CD4-positive, alpha-beta memory T cell (primary cell): ENCODE measurements at places on chromosomes 2 and 18.
A peak's percentile ranks its signal among the peaks of the same experiment; 100 is the strongest.

DNA sequence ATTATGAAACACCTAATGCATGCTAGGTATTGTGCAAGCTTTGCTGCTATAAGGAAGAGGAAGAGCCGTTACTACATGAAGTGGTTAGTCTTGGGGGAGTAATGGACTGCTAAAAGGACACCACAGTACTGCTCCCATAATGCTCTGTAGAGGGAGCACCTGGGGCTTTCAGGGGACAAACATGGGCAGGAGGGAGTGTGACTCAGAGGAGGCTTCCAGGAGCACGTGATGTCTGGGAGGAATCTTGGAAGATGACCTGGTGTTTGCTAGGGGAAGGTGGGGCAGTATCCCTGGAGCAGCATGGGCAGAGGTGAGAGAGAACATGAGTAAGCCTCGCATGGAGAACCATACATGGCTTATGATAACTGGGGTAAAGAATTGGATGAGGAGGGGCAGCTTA, 18.8 kb downstream of the MAPK4 start:
- DNase-seq: no peak

DNA sequence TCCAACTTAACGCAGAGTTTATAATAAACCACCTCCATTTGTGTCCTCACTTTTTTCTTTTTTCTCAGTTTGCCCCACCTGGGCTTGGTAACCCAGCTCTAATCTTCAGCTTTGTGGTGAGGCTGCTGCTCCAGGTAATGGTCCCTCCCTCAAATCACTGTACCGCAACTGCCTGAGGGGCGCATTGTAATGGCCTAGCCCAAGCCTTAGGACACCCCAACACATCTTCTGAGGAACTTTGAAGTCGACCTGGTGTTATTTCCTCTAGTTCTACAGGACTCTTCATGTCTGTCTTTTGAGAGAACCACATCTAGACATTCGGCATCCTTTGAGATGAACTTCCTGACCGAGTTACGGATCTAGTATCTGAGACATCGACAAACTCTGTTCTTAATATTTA, 99.7 kb downstream of the PLEKHM3 start:
- peak; percentile 12 for DNase-seq

DNA sequence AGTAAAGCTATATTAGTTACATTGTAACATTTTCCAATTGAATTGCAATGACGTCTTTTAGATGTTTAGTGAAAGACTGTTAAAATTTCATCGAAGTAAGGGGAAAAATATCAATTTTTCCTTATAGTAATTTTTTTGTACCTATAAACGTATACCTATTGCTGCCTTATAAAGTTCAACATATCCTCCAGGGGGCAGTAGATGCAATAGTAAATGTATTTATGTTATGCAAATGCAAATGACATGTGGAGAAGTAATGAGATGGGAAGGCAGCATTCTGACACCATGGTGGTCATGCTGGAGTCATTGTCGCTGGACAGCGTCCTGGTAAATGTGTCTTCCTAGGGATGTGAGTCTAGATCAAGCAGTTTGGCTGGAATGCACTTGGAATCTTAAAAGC, 38.7 kb downstream of the MSTN start:
- peak; percentile 29 for DNase-seq

DNA sequence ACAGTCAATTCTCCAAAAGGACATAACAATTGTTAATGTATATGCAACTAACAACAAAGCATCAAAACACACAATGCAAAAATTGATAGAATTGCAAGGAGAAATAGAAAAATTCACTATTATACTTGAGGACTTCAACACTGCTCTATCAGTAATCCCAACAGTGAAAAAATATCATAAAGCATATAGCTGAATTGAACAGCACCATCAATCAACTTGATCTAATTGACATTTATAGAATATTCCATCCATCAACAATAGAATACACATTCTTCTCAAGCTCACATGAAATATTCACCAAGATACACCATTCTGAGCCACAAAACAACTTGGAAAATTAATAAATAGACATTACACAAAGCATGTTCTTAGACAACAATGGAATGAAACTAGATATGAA, 60.1 kb upstream of the ASXL3 start:
- no peak for DNase-seq

DNA sequence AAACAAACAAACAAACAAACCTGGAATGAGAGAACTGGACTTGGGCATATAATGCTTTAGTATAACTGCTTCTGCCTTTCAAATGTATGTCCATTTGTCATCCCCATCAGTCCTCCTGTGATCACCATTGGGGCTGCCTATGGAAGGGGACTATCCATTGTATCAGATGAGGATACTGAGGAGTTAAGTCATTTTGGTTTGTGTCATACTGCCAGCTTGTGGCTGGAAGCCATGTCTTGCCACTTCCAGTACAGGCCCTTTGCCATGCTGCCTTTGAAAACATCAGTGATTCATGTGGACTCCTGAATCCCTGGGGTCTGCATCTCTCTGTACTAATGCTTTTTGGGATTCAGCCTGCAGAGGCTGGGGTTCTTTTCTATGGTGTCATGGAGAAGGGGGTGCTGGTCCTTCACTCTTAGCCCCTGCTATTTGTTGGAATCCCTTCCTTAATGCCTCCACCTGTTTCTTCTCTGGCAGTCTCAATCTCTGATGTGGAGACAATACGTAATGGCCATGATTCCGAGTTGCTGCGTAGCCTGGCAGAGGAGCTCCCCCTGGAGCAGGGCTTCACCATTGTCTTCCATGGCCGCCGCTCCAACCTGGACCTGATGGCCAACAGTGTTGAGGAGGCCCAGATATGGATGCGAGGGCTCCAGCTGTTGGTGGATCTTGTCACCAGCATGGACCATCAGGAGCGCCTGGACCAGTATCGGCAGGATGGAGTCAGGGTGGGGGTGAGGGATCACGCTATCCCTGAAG, 10.6 kb downstream of the PLCD4 start:
- DNase-seq: no peak

DNA sequence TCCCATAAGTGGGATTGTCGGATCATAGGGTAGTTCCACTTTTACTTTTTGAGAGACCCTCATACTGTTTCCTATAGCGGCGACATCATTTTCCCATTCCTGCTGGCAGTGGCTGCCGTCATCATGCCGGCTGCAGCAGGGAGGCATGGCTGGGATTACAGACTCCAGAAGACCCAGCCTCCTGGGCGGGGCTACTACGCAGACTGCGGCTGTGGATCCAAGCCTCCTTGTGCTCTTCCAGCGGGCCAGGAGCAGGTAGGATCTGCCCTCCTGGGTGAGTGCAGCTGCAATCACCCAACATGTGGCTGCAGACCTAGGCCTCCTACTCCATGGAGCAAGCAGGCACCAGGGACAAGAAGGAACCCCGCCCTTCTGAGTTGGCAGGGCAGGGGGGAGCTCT, 359.2 kb downstream of the GALR1 start:
- DNase-seq: no peak

GRCh38 chr2:45839508-45840251, 188.2 kb downstream of the PRKCE start:
- DNase-seq: no peak

DNA sequence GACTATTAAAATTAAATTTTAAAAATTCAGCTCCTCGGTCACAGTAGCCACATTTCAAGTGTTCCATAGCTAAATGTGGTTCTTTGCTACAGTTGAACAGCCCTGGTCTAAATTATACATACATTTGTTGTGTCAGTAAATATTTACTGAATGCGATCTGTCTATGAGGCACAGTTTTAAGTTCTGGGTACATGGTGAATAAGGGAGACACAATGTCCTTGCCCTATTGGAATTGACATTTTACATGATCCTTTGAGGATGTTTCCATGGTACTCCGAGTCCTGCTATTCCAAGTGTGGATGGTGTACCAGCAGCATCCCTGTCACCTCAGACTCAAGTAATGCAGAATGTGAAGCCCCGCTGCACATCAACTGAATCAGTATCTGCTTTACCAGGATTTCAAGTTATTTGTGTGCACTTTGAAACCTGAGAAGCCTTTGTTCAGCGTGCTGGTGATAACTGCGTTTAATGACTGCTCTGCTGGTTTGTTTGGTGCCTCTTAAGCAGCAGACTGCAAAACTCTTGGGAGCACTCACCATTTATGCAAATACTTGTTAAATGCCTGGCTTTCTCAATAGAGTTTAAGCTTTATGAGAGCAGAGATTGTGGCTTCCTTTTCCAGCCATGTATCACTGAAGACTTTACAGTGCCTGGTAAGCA, 1.5 kb downstream of the GALNT1 start:
- no peak for DNase-seq

DNA sequence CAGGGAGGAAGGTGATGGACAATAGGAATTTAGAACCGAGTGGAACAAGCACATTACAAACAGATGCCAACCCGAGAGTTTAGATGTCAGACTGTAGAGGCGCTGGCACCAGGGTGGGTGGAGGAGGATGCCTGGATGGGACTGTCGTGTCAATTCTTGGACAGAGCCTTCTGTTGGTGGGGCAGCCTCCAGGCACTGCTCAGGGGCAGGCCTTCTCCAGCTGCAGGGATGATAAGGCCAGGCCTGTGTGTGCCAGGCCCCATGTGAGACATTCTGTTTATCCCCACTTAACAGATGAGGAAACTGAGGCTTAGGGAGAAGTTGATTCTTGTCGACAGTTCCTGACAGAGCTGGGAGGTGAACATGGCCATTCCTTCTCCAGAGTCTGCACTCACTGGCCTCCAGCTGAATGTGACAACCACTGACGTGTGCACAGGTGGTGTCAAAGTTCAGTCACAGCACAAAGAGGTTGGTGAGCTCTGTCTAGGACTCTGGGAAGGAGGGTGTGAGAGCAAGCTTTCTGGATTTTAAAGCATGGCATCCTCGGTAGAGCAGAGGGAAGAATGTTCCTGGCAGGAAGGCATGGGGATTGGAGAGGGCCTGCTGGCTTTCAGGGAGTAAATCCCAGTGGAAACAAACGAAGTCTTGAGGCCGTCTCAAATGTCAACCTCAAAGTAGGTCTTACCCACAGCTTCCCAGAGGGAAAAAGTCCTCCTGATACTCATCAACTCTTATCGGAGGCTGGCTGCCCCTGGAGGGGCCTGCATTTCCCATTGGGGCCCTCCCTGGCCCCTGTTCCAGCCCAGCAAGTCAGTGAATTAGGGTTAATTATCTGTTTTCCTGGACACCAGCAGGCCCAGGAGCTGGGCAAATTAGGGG, 52.4 kb downstream of the GLI2 start:
- no peak for DNase-seq

DNA sequence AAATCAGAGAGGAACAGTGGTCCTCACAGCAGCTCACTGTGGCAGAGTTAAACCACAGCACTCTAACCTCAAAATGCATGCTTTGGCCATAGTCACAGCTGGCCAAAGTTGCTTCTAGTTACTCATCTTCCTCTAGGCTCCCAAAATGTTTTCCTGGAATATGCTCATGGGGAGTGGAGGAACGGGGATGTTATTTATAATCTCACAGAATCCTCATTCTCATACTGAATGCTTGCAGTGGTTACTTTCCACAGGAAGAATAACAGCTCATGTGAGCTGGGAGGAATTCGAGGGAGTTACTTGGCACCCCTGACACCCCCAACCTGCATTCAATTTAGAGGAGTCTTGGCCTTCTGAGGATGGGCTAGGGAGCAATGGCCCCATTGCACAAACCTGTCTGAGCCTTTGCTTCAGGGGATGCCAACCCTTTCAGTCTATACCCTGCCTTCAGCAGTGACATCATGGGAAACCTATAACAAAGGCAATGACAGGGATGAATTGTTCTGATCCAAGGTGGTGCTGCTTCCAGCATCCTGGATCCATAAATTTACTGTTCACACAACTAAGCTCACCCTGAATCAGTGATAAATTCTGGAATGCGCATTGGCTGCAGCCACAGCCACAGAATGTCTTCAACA, 22.4 kb upstream of the CCBE1 start:
- no peak for DNase-seq

GRCh38 chr18:9475643-9476591, 604 bp downstream of the RALBP1 start:
- DNase-seq: peak; percentile 44

DNA sequence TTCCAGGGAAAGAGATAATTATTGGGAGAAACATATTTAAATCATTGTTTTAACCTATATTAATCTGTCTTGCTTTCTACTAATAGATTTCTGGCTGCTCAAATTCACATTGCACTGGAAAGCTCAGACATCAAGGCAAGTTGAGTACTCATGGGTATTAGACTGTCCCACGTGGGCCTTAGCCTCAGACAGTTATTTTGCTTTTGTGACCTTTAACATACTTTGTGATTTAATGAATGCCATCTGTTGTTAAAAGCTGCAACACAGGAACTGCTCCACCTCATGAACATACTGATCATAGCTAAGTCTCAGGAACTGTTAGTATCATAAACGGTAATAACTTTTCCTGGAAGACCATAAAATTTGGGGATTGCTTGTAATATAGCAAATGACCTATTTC, 2.7 kb upstream of the LCT start:
- no peak for DNase-seq

GRCh38 chr2:33289961-33290360, 186.5 kb upstream of the RASGRP3 start:
- no peak for DNase-seq

DNA sequence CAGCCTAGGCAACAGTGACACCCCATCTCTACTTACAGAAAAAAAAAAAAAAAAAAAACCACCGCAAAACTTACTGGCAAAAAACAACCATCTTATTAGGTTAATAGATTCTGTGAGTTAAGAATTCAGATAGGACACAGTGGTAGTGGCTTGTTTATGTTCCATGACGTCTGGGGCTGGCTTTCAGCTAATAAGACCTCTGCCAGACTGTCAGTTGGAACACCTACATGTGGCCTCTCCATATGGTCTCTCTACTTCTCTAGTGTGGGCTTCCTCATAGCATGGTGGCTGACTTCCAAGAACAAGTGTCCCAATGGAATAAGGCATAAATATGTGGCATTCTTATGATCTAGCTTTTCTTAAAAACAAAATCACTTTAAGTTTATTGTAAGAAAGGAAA, 94.0 kb upstream of the OTX1 start:
- DNase-seq: no peak

- DNase-seq: no peak
Observed at GRCh38 chr2:96887493-96888012, 17.7 kb upstream of the SEMA4C start.

DNA sequence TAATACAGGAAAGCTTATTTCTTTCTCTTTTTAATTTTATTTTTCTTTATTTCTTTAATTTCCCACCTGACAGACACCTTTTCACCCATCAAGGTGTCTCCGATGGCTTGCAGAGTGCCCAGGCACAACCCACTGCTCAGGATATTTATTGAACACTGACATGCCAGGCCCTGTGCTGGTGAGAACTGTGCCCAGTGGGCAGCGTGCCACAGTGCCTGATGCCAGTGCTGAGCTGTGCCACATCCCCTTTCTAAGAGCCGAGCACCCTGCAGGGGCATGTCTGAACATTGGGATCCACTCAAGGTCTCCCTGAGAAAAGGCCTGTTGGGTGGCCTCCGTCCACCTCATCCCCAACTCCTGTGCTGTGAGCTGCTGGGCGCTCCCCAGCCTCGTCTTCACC, 158.6 kb upstream of the RAB6C start:
- DNase-seq: no peak

DNA sequence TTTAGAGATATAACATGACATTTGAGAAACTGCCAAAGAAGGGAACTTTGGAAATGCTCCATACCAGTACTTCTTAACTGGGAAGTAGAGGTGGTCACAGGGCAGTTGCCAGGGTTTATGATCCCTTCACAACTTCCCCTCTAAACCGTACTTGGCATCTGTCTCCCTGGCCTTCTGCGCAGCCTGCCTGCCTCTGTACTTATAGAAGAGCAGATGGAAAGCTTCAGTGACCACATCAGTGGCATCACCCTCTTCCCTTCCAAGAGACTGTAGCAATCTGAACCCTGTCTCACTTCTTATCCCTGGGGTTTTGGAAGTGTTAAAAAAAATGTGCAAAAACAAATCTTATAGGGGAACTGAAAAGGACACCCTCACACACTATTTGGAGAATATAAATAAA, 64.1 kb downstream of the EIF2AK3 start:
- no peak for DNase-seq

- DNase-seq: no peak
Observed at GRCh38 chr2:61439241-61440002, 31.5 kb downstream of the USP34 start.
